ENCODE measurements at places on chromosomes 7 and 10.

DNA sequence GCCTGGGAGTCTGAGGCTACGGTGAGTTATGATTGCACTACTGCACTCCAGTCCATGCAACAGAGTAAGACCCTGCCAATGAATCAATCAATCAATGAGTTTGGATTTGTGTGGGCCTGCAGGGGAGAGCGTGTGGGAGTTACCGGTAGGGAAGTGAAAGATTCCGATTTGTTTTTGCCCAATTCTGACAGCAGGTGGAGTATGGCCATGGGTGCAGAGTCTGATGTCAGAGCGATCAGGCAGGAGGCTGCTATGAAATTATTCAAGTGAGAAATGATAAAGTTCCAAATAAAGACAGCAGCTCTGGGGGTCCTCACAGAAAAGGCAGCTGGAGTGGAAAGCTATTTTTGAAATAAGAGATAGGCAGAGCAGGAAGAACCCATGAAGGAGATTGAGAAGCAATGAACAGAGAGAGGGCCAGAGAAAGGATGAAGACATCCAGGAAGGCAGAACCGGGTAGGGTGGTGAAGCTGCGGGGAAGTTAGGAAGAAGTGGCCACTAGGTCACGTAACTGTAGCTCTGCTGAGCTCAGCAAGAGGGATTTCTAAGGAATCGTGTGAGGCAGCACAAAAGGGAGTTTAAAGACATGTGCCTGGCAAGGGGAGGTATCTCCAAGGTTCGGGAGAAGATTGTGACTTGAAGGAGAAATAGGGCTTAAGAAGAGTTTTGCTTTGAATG lies 93.7 kb upstream of the NMT2 start:
- peak; percentile 18 for DNase-seq

DNA sequence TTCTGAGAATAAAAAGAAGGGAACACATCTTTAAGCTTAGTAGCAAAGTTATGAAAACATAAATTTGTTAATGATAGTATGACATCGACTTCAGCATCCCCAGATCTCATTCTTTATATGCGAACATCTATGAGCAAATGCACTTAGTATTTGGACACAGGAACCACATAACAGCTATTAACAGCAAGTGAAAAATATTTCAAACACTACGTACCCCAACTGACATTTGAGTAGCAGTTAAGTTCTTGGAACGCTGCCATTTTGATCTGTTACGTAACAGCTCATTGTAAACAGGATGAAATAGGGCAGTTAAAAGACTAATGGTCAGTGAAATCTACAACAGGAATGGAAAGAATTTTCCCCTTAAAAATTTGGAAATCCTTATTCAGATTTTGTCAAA lies 428.9 kb downstream of the TNS3 start:
- no peak for DNase-seq

- DNase-seq: no peak
These were observed 46.1 kb downstream of the ZNF467 start for GRCh38 chr7:149727053-149727898.

DNA sequence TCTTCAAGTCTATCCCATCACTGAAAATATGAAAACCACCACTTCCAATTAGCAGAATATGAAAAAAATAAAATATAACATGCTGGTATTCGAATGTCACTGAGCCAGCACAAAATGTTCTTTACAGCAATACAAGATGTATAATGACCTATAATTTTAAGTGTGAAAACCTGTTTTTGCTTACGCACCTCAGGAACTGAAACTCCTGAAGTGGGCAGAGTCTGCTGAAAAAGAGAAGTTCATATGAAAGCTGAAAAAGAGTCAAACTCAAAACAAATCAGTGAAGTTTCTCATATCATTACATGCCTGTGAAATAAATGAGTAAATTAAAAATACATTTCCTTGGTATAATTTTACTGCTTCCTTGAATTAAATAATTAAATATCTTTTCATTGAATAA lies 272.5 kb downstream of the DGKB start:
- no peak for DNase-seq

- DNase-seq: no peak
These were observed 82.5 kb upstream of the SEM1 start for GRCh38 chr7:96792115-96792514.

- DNase-seq: no peak
These were observed 277.0 kb downstream of the MALRD1 start for GRCh38 chr10:19325581-19325980.

DNA sequence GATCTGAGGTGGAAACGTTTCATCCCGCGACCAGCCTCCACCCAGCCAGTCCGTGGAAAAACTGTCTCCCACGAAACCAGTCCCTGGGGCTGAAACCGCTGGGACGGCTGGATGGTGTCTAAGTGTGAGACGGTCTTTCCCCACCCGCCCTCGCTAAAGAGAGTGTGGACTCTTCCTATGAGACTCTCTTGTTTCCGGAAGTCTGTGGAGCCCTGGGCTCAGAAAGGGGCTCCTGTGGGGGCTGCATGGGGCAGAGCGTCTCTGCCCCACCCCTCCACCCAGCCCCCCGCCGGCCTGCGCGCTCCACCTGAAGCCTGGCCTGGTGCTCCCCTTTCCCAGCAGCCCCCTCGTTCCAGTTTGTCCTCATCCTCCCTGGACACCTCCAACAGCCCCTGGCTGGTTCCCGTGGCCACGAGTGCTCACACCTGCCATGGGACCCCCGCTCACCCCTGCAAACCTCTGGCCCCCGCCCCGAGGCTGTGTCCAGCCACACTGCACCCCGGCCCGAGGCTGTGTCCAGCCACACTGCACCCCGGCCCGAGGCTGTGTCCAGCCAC lies 28.7 kb downstream of the CFAP46 start:
- DNase-seq: no peak

DNA sequence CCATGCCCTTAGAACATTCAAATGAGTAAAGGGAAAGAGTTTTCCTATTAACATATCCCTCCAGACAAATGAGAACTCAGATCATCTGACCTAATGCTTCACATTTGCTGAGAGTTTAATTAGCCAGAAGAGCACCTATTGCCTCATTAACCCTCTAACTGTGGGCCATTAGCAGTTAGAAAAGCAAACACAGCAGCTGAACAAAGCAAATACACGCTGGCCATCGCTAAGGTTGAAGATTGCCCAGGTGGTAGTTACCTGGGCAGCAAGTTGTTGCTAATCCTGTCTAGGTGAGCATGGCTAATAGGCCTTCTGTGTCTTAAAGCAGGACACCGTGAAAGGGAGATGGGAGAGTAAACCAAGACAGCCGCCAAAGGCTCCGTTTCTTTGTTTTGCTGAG lies 49.9 kb upstream of the UCN3 start:
- no peak for DNase-seq

GRCh38 chr7:124700655-124701054 lies 64.9 kb downstream of the GPR37 start:
- no peak for DNase-seq

GRCh38 chr7:145082366-145083161 lies 246.7 kb upstream of the TPK1 start:
- DNase-seq: no peak

GRCh38 chr10:60643874-60644273 lies 134.4 kb upstream of the CDK1 start:
- DNase-seq: no peak

DNA sequence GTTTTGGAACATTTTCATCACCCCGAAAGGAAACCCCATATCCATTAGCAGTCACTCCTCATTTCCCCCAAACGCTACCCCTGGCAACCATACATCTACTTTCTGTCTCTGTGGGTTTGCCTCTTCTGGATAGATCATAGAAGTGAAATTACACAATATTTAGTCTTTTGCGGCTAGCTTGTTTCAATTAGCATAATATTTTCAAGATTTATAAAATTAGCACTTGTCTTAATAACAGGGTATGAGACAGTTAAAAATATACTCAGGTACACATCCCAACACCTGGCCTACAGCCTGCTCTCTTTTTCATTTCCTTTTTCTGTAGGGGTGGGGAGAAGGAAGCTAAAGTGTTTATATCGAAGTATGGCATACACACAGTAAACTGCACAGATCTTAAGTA lies 81.4 kb upstream of the LRGUK start:
- DNase-seq: no peak

DNA sequence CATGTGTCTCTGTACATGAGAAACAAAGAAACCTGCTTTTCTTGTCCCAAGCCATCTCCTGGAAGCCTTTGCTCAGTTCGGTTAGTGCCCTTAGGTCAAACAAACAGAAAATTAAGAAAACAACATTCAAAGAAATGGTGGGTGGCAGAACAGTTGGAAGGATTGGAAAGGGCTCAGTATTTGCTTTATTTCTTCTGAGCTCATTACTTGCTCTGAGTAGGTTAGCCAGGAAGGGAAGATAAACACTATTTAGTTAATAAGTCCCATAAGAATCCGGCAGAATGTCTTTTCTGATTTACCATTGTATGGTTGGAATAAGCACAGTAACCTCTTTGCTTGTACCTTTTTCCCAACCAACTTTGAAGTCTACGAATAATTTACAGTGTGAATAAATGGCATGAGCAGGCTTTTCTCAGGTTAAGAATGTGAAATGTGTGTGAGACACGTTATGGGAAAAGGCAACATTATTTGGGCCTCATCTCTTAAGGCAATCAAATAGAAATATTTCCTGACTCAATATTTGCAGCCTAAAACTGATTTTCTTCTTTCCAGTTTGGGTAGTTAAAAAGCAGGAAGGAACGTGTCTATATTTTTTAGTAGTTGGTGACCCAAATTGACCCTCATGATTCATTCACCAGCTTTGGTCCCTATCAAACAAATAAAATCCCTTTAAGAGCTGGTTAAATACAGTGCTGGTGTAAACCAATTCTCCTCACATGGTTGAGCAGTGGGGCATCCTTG lies 158.5 kb downstream of the DKK1 start:
- DNase-seq: no peak

Data from left colon (tissue), 2 donors.